ENCODE measurements at places on chromosomes 1 and 21. TPM values are rescaled to one million over a fixed set of nuclear protein-coding genes. Genes with fewer than 3 reads are reported as not detected.

The MTARC1 gene
- 4.5 TPM for total RNA-seq

The C4BPA gene
- total RNA-seq: not detected

The MIXL1 gene
- total RNA-seq: 0.16 TPM

The HRNR gene
- not detected for total RNA-seq

The RAB7B gene
- 8.1 TPM for total RNA-seq

The KCNA10 gene
- not detected for total RNA-seq

The ACTL8 gene
- 2.0 TPM for total RNA-seq

The SLC45A1 gene
- total RNA-seq: 0.95 TPM

The ZFP69B gene
- 5.4 TPM for total RNA-seq

The TFF2 gene
- total RNA-seq: not detected

The ERICH3 gene
- not detected for total RNA-seq

The NUDT4B gene
- 1.2 TPM for total RNA-seq

Data from astrocyte (in vitro differentiated cells and primary cell).